ENCODE measurements at places on chromosomes 2 and 18. TPM values are rescaled to one million over a fixed set of nuclear protein-coding genes. Genes with fewer than 3 reads are reported as not detected.

NPPC gene
- polyA plus RNA-seq, result not detected

INO80B gene
- 4.8 TPM for polyA plus RNA-seq

LIPG gene
- polyA plus RNA-seq, result 0.11 TPM

GRCh38 chr18:34694591-34695165 lies 15.4 kb upstream of the DTNA start:
- no peak for DNase-seq

GRHL1 gene
- polyA plus RNA-seq, result 0.64 TPM

FTCDNL1 gene
- 0.10 TPM for polyA plus RNA-seq

DNA sequence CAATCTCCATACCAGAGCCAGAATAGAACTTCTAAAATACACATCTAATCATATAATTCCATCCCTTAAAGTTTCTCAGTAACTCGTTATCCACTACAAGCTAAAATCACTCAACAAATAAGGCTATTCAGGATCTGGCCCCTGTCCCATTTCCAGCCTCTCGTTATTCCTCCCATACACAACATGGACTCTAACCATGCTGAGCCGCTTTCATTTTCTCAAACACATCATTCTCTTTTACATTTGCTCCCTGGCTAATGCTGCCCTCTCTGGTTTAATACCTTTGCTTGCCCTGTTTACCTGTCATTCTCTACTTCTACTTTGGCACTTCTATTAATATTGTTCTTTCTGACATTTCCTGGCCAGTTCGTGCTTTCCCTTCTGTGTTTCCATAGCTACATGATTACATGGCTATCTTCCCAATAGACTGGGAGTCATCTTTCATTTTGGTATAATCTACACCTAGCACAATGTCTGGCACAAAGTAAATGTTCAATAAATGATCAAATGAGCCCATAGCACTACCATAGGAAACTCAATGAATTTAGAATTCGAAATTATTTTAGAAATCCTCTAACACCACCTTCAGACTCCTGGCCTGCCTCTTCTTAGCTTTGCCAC lies 163.6 kb upstream of the VRK2 start:
- no peak for DNase-seq

- no peak for DNase-seq
Observed at GRCh38 chr2:136957044-136957443, 191.7 kb downstream of the THSD7B start.

GRCh38 chr18:57296336-57296735 lies 56.0 kb upstream of the ST8SIA3 start:
- DNase-seq, result no peak

DCAF17 gene
- polyA plus RNA-seq, result 18.3 TPM

- no peak for DNase-seq
Observed at GRCh38 chr2:49861821-49862220, 707.5 kb upstream of the FSHR start.

DNA sequence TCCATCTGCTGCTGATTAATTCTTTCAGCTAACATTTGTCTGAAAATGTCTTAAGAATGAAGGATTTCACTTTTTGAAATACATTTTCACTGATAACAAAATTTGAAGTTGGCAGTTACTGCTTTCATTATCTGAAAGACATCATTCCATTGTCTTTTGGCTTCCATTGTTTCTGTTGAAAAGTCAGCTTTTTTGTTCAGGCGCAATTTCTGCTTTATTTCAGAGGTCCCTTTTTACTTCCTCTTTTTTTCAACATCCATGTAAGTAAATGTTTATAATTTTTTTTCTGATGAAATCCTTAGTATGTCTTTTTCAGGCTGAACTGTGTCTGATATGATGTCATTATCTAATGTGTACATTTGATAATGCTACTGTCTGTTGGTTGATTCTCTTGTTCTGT lies 184.2 kb downstream of the RND3 start:
- no peak for DNase-seq

DNA sequence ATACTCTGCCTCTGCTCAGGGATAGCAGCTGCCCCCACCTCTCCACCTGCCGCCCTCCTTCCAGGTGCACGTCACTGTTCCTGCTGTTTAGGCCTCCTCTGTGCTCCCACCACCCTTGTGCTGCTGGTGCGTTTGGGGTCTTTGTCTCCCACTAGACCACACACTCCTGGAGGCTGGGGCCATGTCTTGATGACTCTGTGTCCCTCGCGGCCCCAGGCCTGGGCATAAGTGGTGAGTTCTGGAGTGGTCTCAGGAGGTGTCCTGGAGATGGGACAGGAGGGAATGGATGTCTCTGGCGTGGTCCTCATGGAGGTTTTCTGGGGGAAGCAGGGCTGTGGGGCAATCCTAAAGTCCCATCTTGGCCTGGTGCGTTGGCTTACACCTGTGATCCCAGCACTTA lies 132.1 kb downstream of the TFCP2L1 start:
- no peak for DNase-seq

KIF1A gene
- polyA plus RNA-seq, result not detected

DNA sequence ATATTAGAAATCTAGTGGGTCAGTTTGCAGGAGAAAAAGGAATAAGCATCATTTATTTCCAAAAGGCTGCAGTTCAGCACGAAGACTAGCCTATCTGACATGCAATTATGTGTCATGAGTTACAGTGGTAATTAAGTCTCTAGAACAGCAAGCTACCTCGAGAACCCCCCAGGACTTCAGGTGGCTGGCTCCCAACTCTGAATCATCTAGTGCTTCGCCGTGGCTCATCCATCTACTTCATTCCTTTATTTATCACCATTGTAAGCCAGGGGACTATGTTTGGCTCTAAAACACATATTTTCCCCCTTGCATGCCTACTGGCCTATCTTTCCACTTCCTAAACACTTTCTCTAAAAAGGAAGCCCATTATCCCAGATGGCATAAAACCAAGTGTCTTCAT lies 121.6 kb downstream of the TXNL1 start:
- DNase-seq, result no peak

AKAIN1 gene
- polyA plus RNA-seq, result not detected

FRZB gene
- polyA plus RNA-seq, result 2.5 TPM

Data from AG04450 (cell line).